ENCODE measurements at places on chromosomes 7 and 10.

DNA sequence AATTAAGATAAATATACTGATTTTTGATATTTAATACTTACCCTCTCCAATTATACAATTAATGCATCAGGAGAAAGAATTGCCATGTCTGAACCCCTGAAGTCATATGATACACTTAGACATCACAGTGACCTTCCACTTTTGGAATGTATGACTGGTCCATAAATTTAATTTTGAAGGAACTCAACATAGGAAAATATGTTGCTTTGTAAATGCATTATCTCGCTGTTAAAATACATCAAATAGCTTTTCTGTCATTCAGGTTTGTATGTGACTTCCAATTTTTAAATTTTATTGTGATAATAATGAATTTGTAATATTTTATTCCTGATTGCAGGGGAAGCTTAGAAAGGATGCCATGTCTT lies 631.9 kb upstream of the ANKRD30A start:
- no peak for DNase-seq

DNA sequence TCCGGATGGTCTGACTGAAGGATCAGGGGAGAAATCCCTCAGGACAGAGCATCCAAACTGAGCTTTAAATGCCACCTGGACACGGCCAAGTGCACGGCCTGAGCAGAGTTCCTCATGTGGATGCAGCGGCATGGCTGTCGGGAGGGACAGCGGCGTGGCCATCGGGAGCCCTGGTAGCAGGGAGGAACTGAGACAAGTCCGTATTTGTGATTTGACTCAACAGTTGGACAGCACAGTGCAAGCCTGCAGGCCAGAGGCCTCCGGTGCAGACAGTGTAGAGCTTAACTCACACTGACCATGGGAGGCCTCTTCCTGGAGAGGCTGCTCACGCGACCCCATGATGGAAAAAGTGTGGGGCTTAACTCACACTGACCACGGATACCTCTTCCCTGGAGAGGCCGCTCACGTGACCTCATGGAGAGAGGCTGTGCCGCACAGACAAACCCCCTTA lies 207.4 kb downstream of the DIP2C start:
- DNase-seq = no peak

GRCh38 chr10:82934429-82934828 lies 1059.4 kb downstream of the NRG3 start:
- no peak for DNase-seq

DNA sequence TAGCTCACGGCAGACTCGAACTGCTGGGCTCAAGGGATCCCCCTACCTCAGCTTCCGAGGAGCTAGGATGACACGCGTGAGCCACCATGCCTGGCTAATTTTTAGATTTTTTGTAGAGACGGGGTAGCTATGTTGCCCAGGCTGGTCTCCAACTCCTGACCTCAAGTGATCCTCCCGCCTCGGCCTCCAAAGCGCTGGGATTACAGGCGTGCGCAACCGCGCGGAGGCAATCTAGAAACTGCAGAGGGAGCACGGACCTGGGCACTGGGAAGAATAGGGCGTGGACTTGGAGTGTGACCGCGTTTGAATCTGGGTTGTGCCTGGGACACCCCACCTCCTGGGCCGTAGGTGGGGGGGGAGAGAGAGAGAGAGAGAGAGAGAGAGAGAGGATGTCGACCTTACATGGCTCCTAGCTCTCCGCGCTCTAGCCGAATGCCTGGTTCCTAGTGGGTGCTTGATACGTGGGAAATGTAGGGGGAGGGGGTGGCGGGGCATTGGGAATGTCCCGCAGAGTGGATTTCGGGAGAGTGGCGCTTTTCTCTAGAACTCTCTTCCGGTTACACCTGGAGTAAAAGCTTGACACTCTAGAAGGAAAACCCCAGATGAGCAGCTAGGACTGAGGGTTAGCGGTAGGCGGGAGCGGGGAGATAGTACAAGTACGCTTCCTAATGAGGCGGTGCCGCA lies 1.2 kb upstream of the MAP3K8 start:
- no peak for DNase-seq

GRCh38 chr10:131620314-131620713 lies 280.5 kb upstream of the PPP2R2D start:
- no peak for DNase-seq

GRCh38 chr10:123139521-123140163 lies 3.9 kb downstream of the HMX3 start:
- no peak for DNase-seq

- peak; percentile 50 for DNase-seq
Observed at GRCh38 chr10:80196270-80196949, 8.9 kb downstream of the ANXA11 start.

DNA sequence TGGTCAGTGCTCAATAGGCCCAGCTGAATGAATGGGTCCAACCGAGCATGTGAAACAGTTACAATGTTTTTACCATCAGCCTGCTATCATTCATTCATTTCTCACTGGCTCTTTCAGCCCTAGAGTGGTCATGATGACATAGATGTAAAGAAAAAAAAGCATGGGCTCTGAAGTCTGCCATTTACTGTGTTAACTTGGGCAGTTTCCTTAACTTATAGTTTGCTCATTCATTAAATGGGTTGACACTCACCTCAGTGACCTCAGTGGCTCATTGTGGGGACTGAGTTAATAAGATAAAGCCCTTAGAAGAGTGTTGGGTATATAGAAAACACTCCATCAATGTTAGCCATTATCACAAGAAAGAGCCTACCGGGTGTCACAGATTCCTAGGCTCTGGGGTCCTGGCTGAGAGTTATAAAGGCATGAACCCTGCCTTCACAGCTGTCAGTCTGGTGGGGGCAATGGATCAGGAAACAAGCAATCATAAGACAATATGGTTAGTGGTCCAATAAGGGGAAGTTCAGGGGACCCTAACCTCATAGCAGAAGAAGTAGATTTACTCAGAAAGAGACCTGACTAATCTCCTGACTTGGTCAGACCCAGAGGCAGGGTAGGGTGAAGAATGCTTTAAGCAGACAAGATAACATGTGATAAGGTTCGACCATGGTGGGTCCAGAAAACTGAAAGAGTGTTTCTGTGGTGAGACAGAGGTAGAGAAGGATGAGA lies 29.7 kb upstream of the GPAM start:
- DNase-seq = no peak

Data from stimulated activated CD4-positive, alpha-beta T cell treated with anti-CD3 and anti-CD28 coated beads, Interleukin-4, amount 100 ng/mL, for 48 hours (primary cell).